ENCODE measurements at places on chromosomes 3 and 15.

- DNase-seq, result no peak
Observed at GRCh38 chr15:84697236-84697990, 18.5 kb downstream of the SEC11A start.

- DNase-seq, result no peak
Observed at GRCh38 chr15:101167753-101168462, 83.9 kb downstream of the CHSY1 start.

DNA sequence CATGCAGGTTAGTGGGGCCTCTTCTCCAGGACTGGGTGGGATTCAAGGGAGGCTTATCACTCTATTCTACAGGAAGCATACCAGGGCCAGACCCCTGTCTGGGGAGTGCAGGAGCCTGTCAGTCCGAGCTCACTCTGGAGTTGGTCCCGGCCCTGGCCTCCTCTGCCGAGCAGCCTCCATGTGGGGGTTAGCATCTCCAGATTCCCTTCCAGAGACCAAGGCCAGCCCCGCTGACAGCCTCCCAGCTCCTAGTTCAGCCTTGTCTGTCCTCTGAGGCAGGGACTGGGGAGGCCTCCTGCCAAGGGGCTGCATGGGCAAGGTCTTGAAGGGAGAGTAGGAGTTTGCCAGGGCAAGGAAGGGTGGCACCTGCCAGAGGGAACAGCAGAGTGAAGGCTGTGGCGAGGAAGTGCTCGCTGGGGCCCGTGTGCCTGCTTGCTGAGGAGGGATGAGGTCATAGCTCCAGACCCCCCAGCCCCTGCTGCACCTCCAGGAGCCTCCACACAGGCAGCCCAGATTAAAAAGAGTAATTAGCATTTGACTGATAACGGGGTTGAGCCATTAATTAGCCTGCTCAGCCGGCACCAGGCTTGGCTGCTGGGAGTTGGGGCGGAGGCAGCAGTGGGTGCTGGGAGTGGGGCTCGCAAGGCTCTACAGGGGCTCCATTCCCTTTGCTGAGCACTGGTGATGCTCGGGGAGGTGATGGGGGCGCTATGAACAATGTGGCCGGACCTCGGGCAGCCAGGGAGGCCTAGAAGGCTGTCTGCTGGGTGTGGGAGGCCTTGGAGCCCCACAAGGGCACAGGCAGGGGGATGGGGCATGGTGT lies 54.3 kb downstream of the DNAJB8 start:
- DNase-seq, result no peak

DNA sequence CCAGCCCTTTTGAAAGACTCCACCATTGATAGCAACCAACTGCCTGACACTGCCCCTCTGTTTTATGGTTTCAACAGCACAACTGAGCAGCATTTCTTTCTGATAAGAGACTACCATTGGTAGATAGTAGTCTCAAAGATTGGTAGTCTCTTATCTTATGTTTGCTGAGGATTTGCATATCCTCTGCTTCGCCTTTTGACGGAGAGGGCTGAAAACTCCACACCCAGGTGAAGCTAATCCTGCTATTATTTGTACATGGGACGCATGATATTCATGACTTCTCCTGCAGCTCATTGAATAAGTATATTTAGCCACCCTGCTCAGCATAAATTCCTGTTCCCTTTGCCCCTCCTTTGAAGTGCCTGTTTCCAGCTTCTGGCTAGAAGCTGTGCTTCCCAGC lies 119.4 kb upstream of the STRIT1 start:
- DNase-seq, result no peak

GRCh38 chr3:56629047-56629446 lies 54.0 kb downstream of the TASOR start:
- no peak for DNase-seq

GRCh38 chr3:104106276-104106675 lies 1260.4 kb upstream of the ALCAM start:
- DNase-seq, result no peak

GRCh38 chr15:45732662-45733061 lies 97.8 kb downstream of the SQOR start:
- DNase-seq, result no peak

- no peak for DNase-seq
Observed at GRCh38 chr3:96991800-96992365, 177.5 kb downstream of the EPHA6 start.

GRCh38 chr3:198062068-198062465 lies 102.0 kb downstream of the LMLN start:
- DNase-seq, result no peak

DNA sequence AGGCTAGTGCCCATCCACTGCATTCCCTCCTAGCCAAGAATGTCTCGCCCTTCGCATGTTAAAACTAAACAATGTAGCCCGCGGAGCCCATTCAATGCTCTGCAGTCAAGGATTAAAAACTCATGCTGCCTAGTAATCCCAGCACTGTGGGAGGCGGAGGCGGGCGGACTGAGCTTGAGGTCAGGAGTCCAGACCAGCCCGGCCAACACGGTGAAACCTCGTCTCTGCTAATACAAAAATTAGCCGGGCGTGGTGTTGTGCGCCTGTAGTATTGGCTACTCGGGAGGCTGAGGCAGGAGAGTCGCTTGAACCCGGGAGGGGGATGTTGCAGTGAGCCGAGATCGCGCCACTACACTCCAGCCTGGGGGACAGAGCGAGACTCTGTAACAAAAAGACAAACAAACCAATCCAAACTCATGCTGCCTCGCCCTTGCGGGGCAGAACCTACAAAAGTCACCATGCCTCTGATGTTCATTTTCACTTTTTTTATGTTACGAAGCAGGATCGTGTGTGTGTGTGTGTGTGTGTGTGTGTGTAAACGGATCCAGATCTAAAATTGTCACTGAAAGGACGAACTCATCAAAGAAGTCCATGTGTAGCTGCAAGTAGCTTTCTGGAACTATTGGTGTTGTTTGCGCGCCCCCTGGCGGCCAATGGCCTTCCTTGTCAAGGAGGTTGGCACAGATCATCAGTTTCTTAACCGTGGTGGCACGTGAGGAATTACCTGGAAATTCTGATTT lies 54.8 kb upstream of the SPESP1 start:
- DNase-seq, result peak; percentile 29

DNA sequence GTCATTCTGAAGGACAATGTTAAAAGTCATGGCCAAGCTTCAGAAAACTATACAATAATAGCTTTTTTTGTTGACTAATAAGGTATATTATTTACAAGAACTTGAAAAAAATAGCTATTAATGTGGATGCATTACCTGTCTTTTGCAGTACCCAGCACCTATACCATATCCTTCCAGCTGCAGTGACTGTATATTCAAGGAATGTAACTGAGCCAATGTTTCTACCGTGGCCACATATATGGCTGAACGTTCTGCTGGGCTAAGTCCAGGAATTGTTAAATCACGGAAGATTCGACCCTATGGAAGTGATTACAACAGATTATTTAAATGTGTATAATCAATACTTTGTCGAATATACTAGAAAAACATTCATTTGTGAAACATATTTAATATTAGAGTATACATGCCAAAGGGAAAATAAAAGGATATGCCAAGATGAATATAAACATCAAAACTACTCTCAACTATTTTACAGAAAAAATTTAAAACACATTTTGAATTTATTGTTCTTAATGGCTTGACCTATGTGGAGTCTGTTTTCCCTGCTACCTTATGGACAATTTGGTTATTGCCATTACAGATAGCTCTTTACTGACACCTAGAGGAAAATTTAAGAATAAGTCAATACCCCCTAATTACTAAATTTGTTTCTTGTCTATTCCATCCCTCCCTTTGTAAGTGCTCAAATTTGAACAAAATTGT lies 17.6 kb downstream of the ACAD11 start:
- DNase-seq, result no peak

DNA sequence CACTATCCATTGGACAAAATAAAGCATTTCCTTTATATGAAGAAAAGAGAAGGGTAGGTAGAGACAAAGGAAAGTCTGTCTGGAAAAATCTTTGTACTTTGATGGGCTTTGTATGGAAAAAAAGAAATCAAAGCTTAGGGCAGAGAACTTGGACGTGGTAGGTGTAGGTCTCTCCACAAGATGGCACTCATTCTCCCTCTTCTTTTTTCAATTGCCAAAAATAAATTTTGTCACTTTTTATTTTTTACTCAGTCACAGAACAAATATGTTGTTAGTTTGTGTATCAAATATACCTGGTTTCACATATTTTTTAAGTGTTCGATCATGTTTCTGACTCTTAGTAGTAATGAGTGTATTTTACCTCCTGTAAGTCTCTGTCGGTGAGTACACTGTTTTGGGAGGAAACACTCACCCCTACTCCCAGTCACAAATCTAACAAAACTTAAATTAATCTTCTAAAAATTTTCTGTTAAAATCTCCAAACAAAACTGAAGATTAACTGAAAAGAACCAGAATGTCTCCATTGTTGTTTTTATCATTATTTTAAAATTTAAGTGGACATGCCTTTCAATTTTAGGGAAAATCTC lies 415.8 kb upstream of the GOLIM4 start:
- DNase-seq, result no peak

DNA sequence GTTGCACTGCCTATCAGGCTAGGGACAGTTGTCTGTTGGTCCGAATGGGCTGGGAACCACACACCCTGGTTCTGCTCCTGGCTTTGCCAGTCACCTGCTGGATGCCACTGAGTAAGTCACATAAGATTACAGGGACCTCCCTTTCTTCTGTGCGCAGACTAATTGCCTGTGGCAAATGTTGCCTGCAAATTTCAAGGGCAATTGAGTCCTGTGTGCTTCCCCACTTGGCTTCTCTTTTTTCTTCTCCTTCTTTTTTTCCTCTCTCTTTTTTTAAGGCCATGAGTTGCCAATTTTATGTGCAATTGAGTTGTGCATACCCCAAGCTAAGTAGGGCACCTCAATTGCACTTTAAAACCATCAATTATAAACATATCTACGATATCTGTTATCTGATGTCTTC lies 963.4 kb downstream of the MCTP2 start:
- DNase-seq, result no peak

GRCh38 chr15:24856397-24857390 lies 98.1 kb upstream of the SNRPN start:
- no peak for DNase-seq
